ENCODE measurements at places on chromosomes 2 and 18.

DNA sequence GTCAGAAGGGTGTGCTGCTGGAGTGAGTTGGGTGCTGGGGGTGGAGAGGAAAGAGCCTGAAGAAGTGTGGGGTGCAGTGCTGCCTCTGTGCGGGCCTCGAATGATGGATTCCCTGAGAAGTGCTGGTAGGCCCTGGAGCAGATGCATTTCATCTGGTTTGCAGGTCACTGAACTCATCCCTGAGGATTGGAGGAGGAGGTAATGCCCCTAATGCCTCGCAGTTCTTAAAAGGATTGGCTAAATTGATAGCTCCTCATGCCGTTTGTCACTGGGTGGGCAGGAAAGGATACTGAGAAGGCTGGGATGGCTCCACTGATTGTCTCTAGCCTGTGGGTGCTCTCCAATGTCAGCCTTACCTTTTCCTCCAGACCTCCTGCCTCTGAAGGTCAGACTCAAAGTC, 74.1 kb downstream of the CTIF start:
- H3K4me3 ChIP-seq: no peak overlapping the region
- H3K36me3 ChIP-seq: no peaks in the 10 kb centered on the region
- DNase-seq: no peak
- no peaks in the 10 kb centered on the region for H3K4me1 ChIP-seq

GRCh38 chr2:198144660-198145059, 340.3 kb downstream of the PLCL1 start:
- no peak for DNase-seq
- H3K27ac ChIP-seq: no peak overlapping the region
- no peaks in the 10 kb centered on the region for H3K4me1 ChIP-seq
- H3K4me3 ChIP-seq: no peak overlapping the region
- no peaks in the 10 kb centered on the region for H3K36me3 ChIP-seq
- no peaks in the 10 kb centered on the region for H3K27me3 ChIP-seq

DNA sequence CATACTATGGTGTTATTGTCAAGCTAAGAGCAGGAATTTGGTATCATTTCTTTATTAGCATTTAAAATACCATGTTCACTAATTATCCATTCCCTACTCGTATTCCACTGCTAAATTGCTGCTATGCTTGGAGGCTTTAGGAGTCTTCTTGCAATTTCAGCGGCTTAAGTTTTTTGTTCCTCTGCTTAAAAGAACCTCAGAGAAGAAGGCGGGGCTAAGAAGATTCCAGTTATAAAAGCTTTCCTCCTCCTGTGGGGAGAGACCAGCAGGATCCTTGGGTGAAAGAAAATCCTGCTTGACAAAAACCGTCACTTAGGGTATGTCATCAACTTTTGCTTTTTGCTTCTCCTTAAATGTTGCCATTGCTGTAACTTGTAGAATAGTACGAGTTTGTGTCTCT, at the start of gene TRPM8:
TSS of gene TRPM8 (plus strand) at position 258 of the 400 bp plus-strand sequence. CDS start 9,165 bp downstream, outside the sequence.
- H3K36me3 ChIP-seq: no peaks in the 10 kb centered on the region
- H3K27ac ChIP-seq: no peak within 1 kb of the TSS
- H3K4me1 ChIP-seq: peaks cover 3% of the 10 kb centered on the region
- peaks cover 7% of the 10 kb centered on the region for H3K27me3 ChIP-seq
- H3K4me3 ChIP-seq: no peak within 1 kb of the TSS
- no peak for DNase-seq

- DNase-seq: no peak
- peaks cover 7% of the 10 kb centered on the region for H3K36me3 ChIP-seq
- H3K27me3 ChIP-seq: no peaks in the 10 kb centered on the region
- H3K4me3 ChIP-seq: no peak overlapping the region
- H3K27ac ChIP-seq: no peak overlapping the region
- H3K4me1 ChIP-seq: peaks cover 6% of the 10 kb centered on the region
These were observed 95.9 kb upstream of the GRB14 start for GRCh38 chr2:164717000-164717803.
